ENCODE measurements at places on chromosomes 11 and 22. TPM values are rescaled to one million over a fixed set of nuclear protein-coding genes. Genes with fewer than 3 reads are reported as not detected.

Gene LYVE1
- polyA plus RNA-seq = not detected

Gene KRTAP5-5
- polyA plus RNA-seq = not detected

Gene SLC43A3
- polyA plus RNA-seq = 61.1 TPM

Gene LDLRAD3
- 22.8 TPM for polyA plus RNA-seq

Gene OR51I1
- polyA plus RNA-seq = not detected

Gene GLYAT
- not detected for polyA plus RNA-seq

Gene CARNS1
- 0.82 TPM for polyA plus RNA-seq

Gene FERMT3
- polyA plus RNA-seq = 3.7 TPM

Gene VSIG2
- 0.35 TPM for polyA plus RNA-seq

Gene POU2AF2
- polyA plus RNA-seq = not detected

Gene KLHL35
- polyA plus RNA-seq = 0.41 TPM

Gene FAT3
- polyA plus RNA-seq = 7.6 TPM

Gene PNPLA3
- polyA plus RNA-seq = 17.5 TPM

Gene GSTT2B
- polyA plus RNA-seq = 13.5 TPM

Gene CATSPER1
- not detected for polyA plus RNA-seq

Gene GRM5
- 0.22 TPM for polyA plus RNA-seq

Gene ABCG4
- polyA plus RNA-seq = 1.8 TPM

Gene SLC22A9
- not detected for polyA plus RNA-seq

Gene QSER1
- 16.6 TPM for polyA plus RNA-seq

Gene PARVG
- 1.5 TPM for polyA plus RNA-seq

Gene SHISAL1
- polyA plus RNA-seq = 3.7 TPM

Gene ELF5
- polyA plus RNA-seq = not detected

Gene TBX10
- polyA plus RNA-seq = 0.09 TPM

Gene TYMP
- polyA plus RNA-seq = 0.83 TPM

Gene CD3G
- polyA plus RNA-seq = 0.02 TPM

Gene RIMBP3B
- 0.02 TPM for polyA plus RNA-seq

Gene SLC17A6
- 0.06 TPM for polyA plus RNA-seq

Gene BAIAP2L2
- 10.0 TPM for polyA plus RNA-seq

Gene C11orf65
- polyA plus RNA-seq = 0.08 TPM

Gene EML3
- polyA plus RNA-seq = 30.1 TPM

Gene PTPRCAP
- polyA plus RNA-seq = 9.5 TPM

Gene OR5P2
- polyA plus RNA-seq = 0.06 TPM

Gene CSKMT
- polyA plus RNA-seq = 12.0 TPM

Gene C1QTNF5
- polyA plus RNA-seq = 2.7 TPM

Gene HEPHL1
- 0.02 TPM for polyA plus RNA-seq

Gene PRG2
- polyA plus RNA-seq = 0.61 TPM

Gene RPUSD4
- 46.7 TPM for polyA plus RNA-seq

Gene UPK3A
- polyA plus RNA-seq = 2.4 TPM

Gene RBMXL2
- polyA plus RNA-seq = not detected

Gene PDGFB
- 5.5 TPM for polyA plus RNA-seq

Gene IGSF9B
- 23.6 TPM for polyA plus RNA-seq

Gene BTG4
- polyA plus RNA-seq = 0.06 TPM

Gene RCOR2
- 75.9 TPM for polyA plus RNA-seq

Gene TMEM225
- not detected for polyA plus RNA-seq

Gene HINFP
- 37.3 TPM for polyA plus RNA-seq

Gene KDM4D
- polyA plus RNA-seq = 4.5 TPM

Gene DUSP8
- 3.6 TPM for polyA plus RNA-seq

Gene NECTIN1
- polyA plus RNA-seq = 43.2 TPM

Gene APOBEC3B
- polyA plus RNA-seq = 43.3 TPM

Gene SMTNL1
- polyA plus RNA-seq = 0.13 TPM

Gene LRRC74B
- 0.03 TPM for polyA plus RNA-seq

Gene ANKRD49
- 4.6 TPM for polyA plus RNA-seq

Gene CLCF1
- polyA plus RNA-seq = 2.6 TPM

Gene ACR
- not detected for polyA plus RNA-seq

Gene IFITM10
- 0.14 TPM for polyA plus RNA-seq

Gene MRGPRX4
- polyA plus RNA-seq = not detected

Gene C22orf31
- polyA plus RNA-seq = not detected

Gene OR5A1
- 0.05 TPM for polyA plus RNA-seq

Gene MUC5AC
- not detected for polyA plus RNA-seq

Data from H1 (cell line).